ENCODE measurements at places on chromosomes 7 and 10.
A peak's percentile ranks its signal among the peaks of the same experiment; 100 is the strongest.

DNA sequence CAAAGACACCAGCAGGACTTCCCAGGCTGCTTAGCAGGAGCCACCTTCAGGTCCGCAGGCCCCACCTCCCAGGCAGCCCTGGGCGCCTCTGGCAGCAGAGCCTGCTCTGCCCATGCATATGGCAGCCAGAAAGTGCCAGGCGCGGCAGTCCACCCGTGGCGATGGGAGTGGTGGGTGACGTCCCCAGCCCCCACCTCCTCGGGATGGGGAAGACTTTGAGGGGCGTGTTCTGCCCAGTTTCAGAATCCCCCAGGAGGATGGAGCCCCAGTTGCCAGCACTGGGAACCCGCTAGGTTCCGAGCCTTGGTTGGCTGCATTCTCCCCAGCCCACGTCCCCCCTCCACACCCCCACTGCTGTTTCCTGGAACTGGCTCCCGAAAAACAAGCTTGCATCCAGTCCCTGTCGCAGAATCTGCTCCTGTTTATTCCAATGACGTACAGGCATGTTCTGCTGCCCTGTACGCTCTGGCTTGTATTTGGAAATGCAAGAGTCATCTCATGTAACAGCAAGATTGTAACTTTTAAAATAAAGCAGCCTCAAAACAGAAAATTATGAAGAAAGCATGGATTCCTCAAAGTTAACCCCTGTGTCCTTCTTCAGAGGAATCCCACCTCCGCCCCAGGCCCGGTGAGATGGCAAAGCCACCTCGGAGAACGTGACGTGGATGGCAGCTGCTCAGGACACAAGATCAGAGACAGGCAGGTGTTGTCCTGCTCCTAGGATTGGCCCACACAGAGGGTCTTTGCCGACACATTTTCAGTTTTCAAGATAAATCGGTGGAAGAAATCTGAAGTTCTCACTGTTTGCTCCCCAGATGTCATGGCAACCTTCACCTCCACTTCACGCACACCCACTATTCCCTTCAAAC lies 87.8 kb upstream of the PPP2R2D start:
- no peak for ATAC-seq

DNA sequence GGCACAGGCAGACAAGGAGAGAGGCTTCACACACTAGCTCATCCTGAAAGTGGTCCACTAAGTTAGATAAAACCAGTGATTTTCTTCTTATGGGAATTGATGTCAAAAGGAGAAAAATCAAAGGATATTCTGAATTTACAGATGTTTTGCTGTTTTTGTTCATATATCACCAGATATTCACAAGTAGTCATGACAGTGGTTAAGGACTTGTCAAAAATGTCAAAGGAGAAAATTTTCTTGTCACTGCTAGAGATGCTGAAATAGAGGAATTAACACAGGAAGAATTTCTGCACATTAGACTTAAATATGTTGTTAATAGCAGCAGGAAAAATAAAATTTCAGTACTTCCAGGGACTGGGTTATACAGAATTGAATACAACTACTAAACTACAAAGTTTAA lies 78.3 kb downstream of the PRTFDC1 start:
- no peak for ATAC-seq

GRCh38 chr10:103241262-103242011 lies 4.2 kb upstream of the RPEL1 start:
- peak; percentile 77 for ATAC-seq

- no peak for ATAC-seq
Observed at GRCh38 chr10:56623064-56623463, 262.0 kb upstream of the ZWINT start.

- ATAC-seq = no peak
Observed at GRCh38 chr7:2182461-2182860, 50.3 kb downstream of the MAD1L1 start.

DNA sequence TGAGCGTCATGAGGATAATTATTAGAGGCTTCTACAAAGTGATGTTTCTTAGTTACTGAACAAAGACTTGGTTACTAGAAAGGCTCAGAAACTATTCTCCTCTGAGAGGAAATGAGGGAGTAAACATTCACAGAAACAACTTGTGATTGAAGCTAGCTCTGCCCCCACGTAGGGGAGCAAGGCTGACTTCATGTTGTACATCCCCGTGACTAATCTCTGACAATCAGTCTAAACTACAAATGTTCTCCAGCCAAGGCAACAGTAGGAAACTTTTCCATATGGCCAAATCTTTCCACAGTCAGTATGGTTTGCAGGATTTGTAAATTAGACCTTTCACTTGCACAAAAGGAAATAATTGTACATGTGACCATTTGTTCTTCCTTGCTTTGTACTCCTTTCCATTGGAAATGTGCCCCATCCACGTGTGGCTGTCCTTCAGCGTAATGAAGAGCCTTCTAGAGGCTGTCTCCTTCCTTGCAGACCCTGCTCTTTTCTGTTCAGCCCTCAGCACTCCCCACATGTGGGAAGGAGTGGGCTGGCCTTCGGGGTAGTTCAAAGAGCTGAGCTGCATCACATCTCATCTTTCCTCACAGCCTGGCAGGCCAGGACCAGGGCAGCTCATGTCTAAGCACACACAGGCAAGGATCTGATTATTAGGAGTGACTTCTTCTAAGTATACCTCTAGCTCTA lies 93.5 kb downstream of the PCGF5 start:
- ATAC-seq = peak; percentile 17

DNA sequence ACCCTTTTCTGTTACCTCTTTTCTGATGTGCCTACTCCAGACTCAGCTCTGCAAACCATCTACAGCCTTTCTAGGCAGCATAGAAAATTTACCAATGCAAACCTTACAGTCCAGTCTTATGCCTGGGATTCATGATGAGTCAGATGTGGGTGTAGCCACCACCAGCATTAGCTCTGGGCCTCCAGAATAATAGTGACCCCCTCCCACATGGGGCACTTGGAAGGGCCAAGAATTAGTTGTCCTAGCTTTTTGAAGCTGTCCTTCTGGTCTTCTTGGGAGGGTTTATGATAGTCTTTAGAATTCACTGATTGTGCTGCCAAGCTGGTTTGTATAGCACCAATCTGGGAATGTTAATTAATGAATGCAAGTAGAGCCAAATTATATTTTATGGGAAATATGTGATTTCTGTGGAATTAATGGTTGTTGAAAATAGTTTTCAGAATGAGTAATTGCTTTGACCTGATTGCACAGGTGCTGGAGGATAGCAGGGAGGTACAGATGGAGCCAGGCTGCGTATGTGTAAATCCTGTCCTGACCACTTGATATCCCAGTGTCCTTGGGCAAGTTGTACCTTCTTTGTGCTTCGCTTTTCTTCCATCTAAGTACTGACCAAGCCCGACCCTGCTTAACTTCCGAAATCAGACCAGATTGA lies 94.8 kb downstream of the CPED1 start:
- ATAC-seq = peak; percentile 65

DNA sequence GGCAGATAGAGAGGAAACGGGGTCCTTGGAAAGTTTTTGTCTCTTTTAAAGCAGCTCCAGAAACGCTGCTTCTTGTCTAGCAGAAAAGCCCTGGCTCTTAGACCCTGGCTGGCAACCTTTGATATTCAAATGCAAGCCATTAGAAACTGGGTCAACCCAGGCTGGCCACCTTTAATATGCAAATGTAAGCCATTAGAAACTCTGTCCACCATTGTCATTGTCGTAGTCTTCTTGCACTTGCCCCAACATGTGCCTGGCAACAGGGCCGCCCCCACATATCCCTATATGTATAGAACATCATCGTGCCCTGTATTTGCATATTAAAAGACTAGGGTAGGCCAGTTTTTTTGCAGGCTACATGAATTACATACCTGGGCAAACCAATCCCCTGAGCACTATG lies 621.3 kb upstream of the DPP6 start:
- no peak for ATAC-seq

DNA sequence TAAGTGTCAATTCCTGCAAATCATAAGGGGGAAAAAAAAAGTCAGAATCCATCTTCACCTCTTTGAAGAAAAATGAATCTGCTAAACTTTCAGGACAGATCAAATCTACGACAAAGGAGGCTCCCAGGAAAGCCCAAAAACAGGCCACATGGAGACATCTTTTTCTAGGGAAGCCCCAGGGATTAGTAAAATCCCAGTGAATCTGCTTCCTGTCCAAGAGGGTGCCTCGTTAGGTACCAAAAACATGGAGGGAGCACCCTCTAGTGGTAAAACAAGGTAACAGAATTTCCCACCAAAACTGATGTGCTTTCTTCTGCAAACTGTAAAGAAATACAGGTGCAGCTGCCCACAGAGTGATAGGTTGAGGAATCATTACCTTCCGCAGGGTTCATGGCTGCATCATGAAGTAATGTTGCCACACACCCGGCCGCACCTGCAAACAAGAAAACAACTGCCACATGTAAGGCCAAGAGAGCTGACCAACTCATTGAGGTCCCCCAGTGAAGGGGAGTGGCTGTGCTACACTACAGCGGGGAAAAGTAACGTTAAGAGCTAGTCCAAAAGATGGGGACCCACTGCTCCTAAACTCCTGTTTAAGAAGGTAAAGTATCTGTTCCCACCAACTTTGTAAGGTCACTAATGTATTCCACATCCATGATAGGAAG lies 7.9 kb downstream of the SLC25A28 start:
- ATAC-seq = peak; percentile 88

GRCh38 chr10:95281206-95281605 lies 9.6 kb downstream of the PDLIM1 start:
- no peak for ATAC-seq
